ENCODE measurements at places on chromosomes 3 and 15.

GRCh38 chr3:104526901-104527401 is 839.8 kb upstream of the ALCAM start:
- DNase-seq: no peak

- DNase-seq: no peak
These were observed 164.0 kb downstream of the IL20RB start for GRCh38 chr3:137121704-137122314.

DNA sequence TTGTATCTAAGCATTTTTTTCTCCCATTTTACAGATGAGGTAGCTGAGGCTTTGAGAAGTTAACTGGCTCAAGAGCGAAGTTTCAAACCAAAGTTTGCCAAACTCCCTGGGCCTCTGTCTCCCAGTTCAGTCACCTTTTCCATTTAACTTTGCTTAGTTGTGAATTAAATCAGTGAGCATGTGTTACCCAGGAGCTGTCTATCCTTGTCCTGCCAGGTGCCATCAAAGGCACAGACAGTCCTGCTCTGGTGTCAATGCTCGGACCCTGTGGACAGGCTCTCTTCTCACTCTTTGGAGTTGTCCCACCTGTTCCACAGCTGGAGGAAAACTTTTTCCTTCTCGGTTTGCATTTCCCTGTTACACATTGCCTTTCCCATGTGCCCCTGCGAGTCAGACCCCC is 8.6 kb downstream of the EPHB1 start:
- no peak for DNase-seq

DNA sequence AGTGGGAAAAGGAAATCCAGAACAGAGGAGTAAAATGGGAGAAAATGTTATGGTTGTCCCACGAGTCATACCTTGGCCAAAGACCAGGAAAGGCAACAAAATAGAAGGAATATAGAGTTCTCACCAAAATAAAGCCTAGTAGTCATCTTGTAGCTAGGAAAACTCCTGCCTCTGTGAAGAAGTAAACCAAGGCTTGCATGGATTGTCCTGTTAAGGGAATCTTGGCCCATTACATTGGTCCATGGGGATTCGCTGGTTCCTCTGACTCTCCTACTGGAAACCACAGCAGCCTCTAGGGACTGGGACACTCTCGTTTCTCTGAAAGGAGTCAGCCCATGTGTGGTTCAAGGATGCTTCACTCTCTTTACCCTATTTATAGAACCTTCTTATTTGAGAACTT is 62.9 kb upstream of the FNDC3B start:
- DNase-seq: no peak

GRCh38 chr3:189598530-189599225 is 32.5 kb upstream of the TP63 start:
- no peak for DNase-seq

- DNase-seq: no peak
These were observed 30.2 kb downstream of the NR2F2 start for GRCh38 chr15:96360581-96361308.

GRCh38 chr3:110362751-110363150 is 708.9 kb upstream of the NECTIN3 start:
- DNase-seq: no peak

- no peak for DNase-seq
These were observed 38.2 kb downstream of the FILIP1L start for GRCh38 chr3:100075851-100076730.

DNA sequence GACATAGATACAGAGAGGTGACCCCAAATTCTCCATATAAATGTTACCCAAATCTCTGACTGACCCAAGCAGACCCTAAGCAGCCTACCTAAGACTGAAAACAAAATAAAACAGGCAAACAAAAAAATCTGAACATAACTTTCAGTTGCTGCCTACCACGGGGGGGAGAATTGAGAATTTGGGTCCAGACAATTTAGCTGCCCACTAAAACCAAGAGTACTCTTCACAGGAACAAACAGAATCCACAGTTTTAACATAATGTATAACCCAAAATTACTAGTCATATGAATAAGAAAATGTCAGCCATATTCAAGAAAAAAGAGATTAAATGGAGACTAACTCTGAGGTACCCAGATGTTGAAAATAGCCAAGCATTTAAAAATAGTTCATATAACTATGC is 44.4 kb downstream of the SRPRB start:
- no peak for DNase-seq

DNA sequence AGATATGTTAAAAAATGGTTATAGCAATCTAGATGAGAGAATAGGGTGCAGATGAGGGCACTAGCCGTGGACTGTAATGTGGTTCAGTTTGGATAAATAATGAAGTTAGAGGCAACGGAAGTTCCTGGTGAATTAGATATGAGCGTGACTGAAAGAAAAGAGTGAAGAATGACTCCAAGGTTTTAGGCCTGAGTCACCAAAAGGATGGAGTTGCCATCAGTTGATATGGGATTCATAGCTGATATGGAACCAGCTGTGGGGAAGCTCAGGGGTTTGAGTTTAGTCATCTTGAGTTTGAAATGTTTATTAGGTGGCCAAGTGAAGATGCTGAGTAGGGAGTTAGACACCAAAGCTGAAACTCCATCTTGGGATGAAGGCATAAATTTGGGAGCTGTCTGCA is 66.2 kb downstream of the SSR3 start:
- DNase-seq: no peak

DNA sequence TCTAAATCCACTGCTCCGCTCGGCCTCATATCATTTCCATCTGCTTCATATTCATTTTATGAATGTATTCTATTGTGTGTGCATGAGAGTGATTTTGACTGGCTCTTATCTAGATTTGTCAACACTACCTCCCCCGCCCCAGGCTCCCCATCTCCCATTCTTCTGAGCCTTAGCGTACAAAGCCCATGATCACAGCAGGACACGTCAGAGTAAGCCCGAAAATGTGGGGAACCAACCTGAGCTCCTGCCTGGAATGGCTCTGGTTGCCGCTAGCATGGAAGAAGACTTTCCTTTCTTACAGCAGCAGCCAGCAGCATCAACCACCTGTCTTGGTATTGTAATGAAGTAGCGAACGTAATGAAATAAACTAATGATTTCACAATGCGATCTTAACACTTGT is 61.4 kb downstream of the GABRB3 start:
- no peak for DNase-seq

DNA sequence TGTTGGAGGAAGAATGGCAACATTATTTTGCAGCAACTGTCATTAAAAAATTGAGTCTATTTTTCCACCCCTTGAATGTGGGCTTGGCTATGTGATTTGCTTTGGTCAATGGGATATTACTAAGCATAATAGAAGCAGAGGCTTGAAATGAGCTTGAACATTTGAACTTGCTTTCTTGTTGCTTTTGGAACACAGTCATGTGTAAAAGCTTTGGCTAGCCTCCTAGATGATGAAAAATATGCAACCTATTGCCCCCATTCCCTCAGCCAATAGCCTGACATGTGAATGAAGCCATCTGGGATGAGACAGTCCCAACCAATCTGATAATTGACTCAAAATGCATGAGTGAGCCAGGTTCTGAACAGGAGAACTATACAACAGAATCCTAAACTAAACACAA is 78.4 kb downstream of the PLSCR2 start:
- no peak for DNase-seq

DNA sequence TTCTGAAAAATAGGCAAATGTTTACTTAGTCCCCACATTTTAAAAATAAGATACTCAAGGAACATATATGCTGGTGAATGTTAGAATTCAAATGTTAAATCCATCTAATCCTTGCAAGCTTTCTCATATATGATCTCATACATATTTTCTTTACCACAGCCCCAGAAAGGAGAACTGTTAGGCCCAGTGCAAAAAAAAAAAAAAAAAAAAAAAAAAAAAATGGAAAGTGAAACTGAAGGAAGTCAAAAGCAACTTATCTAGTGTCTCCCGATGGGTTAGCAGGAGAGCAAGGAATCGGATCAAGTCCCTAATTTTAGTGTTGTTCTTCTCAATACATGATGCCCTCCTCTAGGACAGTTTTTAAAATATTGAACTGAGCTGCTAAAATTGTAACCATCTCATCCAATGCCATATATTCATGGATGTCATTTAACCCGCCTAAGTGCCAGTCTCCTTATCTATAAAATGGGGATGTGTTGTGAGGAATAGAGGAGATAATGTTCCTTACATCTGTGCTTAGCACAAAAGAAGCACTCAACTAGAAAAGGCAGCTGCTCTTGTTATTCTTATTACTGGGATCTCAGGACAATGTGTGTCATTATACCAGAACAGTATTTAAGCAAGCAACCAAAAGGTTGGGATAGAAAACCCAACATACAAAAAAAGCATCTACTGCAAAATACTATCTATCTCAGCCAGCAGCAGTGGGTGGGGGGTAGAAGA is 279.7 kb downstream of the MAGI1 start:
- no peak for DNase-seq

DNA sequence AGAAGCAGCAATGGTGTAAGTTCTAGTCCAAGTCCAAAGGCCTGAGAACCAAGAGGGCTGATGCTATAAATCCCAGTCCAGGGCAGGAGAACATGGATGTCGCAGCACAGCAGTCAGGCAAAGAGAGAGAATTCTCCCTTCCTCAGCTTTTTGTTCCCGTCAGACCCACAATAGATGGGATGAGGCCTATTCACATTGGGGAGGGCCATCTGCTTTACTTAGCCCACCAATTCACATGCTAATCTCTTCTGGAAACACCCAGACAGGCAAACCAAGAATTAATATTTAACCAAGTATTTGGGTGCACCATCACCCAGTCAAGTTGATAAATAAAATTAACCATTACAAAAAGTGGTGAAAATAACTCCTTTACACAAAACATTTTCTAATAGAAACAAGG is 511.7 kb upstream of the UBE2E2 start:
- no peak for DNase-seq

DNA sequence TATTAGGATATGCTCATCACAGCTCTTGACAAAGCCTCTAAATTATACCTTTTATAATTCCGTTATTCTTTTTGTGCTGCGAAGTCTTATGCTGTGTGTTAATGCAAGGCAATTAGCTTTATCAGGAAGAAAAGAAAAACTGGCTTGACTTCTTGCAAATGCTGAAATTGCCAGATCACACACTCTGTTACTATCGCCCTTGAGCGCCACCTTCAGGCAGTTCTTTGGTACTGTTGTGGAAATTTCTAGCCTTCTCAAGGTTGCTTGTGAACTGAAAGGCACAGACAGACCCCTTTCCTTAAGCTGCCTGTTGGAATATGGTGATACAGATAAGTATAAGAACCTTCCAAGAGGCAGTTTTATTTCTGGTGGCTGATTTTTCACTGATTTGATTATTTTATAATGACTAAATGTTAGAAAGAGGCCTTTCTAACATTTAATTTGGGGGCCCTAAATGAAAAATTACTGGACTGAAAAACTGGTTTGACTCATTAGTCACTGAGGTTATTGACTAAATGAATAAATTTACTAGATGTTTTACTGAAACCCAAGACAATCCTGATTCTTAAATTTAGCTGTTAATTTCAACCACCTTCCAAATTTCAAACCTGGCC is 126.2 kb upstream of the RASGRP1 start:
- peak; percentile 50 for DNase-seq

DNA sequence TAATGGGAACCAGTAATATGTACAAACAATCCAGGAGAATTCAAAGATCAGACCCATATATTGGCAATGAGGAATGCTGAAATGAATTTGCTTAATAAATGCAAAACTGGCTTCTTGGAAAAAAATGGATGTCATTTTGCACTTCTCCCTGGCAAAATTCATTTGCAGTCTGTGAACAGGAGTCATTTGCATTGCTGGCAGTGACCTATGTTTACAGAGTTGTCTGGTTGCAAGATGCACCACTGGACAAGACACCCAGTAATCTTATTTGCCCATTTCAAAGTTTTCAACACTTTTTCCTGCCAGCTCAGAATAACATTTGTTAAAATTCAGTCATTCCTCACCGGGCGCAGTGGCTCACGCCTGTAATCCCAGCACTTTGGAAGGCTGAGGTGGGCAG is 123.5 kb upstream of the KCNAB1 start:
- DNase-seq: no peak

GRCh38 chr3:160911411-160911810 is 155.4 kb downstream of the PPM1L start:
- DNase-seq: no peak

DNA sequence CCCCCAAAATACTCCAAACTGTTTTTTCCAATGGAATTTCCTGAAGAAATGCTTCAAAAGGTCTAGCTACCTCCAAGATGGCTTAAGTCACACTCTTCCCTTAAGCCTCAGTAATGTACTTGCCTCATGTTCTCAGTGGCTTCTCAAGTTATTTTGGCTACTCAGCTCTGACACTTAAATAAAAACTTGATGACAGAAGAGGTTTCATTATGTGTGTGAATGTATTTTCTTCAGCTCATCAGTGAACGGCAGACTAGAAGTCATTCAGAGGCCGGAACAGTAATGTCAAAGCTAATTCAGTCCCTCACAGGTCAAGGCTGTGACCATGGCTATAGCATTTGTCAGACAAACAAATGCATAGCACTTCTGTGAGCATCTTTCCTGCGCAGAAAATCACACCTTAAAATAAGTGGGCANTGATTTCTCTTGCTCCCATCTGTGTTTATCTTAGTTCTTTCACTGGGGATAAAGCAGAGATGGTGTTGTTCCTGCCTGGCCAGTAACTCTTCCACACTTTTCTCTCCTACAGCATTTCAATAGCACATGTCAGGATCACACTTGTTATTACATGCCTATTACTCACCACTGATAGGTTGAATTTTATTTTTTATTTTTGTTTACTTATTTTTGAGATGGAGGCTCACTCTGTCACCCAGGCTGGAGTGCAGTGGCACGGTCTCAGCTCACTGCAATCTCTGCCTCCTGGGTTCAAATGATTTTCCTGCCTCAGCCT is 68.5 kb upstream of the PLCL2 start:
- no peak for DNase-seq

- no peak for DNase-seq
These were observed 51.6 kb downstream of the ARMC8 start for GRCh38 chr3:138238711-138239110.

GRCh38 chr3:198062068-198062465 is 102.0 kb downstream of the LMLN start:
- no peak for DNase-seq

- DNase-seq: no peak
These were observed 153.0 kb upstream of the SMAD3 start for GRCh38 chr15:66912441-66912840.

DNA sequence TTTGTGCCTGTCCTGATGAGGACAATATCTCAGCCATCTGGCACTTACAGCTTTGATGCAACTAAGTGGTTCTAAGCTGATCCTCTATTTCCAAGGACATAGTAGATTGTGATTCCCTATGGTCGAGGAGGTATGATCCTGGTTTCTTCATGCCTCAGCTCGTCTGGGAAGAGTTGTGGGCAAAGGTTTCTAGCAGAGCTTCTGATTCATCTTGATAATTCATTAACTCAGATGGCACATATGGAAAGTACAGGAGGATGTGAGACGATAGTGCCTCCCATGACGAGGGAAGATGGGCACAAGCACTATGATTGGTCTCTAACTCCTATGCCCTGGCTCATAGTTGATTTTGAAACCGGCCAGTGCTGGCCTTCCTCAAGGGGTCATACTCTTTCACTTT is 334.2 kb upstream of the SEMA6D start:
- DNase-seq: no peak

DNA sequence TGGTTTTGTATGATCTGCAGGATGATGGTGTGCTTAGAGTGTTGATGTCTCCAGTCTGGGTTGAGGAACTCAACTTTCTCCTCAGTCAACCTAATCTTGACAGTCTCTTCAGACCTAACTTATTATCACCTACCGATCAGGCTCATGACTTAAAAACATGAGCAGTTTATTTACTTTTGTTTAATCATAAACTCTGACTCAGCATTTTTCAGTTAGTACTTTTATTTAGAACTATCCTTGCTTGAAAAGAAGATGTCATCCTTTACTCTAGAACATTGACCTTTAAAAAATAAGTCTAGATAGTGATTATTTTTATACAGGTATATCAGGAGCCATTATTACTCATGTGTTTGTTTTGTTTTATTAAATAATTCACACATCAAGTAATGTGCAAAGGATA is 414.8 kb downstream of the AGBL1 start:
- DNase-seq: no peak
